Left hindlimb (tissue), 1 donor: ENCODE measurements at places on chromosomes 1 and 21.

DNA sequence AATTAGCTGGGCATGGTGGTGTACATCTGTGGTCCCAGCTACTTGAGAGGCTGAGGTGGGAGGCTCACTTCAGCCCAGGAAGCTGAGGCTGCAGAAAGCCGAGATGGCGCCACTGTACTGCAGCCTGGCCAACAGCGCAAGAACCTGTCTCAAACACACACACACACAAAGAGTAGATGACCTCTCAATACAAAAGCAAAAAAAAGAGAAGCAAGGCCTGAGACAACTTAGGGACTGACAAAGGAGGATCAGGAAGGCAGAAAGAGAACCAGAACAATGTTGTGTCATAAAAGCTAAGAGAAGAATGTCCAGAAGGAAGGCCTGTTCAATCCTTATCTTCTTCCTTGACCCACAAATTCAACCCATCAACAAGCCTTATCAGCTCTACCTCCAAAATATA lies 18.5 kb downstream of the WASF2 start:
- no peak for DNase-seq

DNA sequence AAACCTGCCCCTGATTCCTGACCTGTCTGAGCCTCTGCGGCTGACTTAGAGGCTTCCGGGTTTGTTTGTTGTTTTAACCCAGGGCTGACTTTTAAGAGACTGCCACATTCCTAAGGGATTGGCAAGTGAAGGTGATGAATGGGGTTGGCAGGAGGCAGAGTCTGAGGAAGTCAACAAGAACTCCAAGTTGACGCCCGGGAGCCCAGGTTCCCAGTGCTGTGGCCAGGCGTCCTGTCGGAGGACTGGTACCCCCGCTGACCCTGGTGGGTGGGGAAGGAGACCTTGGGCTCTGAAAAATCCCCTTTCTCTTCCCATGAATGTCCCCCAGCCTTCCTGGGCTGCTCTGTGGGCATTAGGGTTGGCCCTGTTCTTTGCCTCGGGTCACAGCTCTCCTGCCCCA lies 19.7 kb upstream of the EPS8L3 start:
- DNase-seq, result peak; percentile 40

DNA sequence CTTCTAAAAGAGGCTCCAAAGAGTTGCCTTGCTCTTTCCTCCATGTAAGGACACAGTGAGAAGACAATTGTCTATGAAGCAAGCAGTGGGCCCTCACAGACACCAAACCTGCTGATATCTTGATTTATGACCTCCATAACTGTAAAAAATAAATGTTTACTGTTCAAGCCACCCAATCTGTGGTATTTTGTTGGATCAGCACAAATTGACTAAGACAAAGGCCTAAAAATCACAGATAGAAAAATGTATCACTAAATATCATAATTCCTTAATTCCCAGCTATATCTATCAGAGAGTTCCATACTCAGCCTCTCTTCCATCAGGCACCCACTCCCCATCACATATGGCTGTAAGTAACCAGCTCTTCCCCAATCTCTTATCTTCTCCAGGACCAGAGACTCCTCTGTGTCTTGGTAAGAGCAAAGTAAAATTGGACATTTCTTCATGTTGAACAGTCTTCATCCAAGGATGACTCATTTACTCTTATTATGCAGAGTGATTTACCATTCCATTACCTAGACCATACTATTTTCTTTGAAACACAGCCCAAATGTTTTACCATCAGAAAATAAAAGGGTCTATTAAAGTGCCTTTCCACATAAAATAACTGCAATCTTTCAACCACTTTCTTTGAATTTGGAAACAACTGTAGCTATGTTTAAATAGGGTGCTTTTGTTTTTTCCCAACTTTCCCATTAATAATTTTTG lies 503.6 kb downstream of the MRPL39 start:
- no peak for DNase-seq

- DNase-seq, result no peak
Measured at GRCh38 chr1:50109647-50110075, 941 bp downstream of the ELAVL4 start.

DNA sequence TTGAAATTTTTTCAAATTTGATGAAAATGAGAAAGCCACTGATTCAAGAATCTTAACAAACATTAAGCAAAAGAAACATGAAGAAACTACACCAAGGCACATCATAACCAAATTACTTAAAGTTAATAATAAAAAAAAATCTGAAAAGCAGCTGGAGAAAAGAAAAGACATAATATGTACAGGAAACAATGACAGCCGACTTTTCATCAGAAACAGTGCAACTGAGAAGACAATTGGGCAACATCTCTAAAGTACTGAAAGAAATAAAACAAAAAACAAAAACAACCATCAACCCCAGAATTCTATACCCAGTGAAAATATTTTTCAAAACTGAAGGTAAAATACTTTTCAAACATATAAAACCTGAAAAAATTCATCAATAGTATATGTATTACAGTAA lies 73.8 kb upstream of the DMRTA2 start:
- DNase-seq, result no peak

DNA sequence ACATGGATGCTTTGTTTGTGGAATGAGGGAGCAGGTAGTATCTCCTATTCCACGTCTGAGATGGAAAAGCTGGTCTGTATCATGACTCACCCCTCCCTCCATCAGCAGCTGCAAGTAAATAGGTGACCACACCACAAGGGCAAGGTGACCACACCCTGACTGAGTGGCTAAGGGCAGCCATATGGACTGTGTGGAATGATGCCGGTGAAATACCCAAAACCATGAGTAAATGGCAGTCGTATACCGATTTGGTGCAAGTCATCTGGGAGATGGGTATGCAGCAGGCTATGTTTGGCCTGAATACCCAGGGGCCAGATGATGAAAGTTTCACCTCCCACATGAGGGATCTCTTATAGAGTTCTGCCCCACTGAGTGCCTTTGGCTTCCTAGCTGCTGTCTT lies 15.8 kb upstream of the UBE2U start:
- no peak for DNase-seq

- no peak for DNase-seq
Measured at GRCh38 chr1:204978782-204979181, 64.2 kb upstream of the CNTN2 start.

DNA sequence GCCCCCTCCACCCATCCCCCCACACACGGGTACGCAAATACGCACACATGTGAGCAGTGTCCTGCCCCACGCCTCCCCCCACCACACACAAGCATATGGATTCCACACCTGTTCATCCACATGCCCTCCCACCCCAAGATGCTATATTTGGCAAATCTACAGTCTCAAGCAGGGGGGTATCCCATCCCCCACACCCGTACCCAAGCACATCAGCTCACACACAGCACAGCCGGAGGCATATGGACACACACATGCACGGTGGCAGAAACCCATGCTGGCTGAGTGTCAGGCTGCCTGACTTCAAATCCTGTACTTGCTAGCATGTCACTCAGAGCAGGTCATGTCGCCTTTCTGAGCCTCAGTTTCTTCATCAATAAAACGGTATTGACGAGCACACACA lies 10.6 kb downstream of the COL16A1 start:
- no peak for DNase-seq

GRCh38 chr1:18946550-18947381 lies 9.7 kb downstream of the IFFO2 start:
- no peak for DNase-seq

- DNase-seq, result peak; percentile 79
Measured at GRCh38 chr1:36703526-36704208, 221.0 kb upstream of the CSF3R start.

DNA sequence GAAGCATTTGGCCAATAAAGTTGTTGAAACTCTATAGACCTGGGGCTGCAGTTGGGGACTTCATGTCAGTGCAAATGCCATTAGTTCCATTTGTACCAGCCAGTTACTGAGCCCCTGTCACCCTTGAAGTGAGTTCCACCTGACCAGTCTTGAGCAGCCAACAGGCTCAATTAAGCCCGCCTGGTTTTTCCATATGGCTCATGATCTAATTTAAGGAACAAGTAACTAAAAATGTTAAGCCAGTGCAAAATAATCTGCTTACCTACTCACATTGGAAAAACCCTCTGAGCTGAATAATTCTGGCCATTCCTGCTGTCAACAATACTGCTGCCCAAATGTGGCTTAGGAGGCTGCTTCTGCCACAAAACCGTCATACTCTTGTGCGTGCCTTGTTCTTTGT lies 21.6 kb downstream of the NSUN4 start:
- no peak for DNase-seq

GRCh38 chr21:38402795-38403194 lies 95.5 kb downstream of the ERG start:
- DNase-seq, result no peak

- no peak for DNase-seq
Measured at GRCh38 chr1:19325368-19325957, 13.3 kb downstream of the SLC66A1 start.

GRCh38 chr1:6378096-6378746 lies 15.3 kb downstream of the ACOT7 start:
- DNase-seq, result no peak

DNA sequence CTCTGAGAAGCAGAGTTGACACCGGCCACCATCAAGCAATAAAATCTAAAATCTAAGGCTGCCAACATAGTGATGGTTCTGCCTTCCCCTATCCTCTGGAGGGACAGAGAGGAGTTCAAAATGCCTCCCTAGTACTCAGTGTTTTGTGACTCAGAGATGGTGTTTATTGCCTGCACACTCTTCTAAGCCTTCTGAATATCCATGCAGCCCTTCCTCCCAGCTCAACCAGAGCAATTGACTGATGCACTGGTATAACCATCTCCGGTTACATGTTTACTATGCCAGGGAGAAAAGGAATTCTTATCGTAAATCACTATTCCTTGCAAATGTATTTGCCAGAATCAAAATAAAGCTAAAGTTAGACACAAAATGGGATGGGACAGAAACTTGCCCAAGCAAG lies 132.9 kb upstream of the RAB4A start:
- no peak for DNase-seq

DNA sequence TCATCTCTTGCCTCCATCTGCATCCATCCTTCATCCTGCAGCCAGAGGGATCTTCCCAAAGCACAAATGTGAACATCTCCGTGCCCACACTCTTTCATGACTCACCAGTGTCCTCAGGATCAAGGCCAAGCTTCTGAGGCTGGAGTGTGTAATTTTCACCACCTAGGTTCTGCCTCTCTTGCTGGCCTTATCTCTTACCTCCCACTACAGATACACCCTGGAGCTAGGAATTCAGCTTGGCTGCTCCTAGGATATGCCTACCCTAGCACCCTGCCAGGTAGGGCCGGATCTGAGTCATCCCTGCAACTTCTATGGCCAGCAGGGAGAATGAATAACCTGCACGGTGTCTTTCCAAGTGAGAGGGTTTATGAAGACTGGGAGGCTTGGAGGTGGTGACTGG lies 208.7 kb upstream of the CSF3R start:
- no peak for DNase-seq

DNA sequence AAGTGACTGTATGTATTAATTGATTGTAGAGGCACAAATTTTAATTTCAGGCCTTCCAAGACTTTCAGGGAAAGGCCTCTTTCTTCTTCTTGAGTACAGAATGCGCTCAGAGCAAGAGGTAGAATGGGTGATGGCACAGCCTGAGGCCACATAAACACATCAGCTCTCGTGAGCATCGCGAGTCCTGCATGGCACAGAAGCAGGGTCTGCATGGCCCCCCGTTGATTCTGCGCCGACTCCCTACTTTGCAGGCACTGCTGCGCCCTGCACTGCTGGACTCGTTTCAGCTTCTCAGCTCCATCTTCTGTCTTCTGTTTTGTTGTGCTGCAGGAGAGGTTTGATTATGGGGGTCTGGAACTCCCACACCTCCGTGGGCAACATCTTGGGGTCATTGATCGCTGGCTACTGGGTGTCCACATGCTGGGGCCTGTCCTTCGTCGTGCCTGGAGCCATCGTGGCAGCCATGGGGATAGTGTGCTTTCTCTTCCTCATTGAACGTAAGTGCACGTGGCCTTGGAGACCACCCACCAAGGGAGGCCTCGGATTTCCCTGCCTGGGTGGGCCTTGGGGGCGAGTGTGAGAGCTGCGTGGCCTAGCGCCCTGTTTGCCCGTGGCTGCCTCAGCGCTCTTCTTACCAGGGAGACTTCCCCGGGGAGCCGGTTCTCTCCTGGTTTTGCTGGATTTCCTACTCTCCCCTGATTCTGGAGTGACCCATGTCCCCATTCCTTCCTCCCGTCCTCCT lies 29.6 kb downstream of the SLC37A1 start:
- peak; percentile 19 for DNase-seq

DNA sequence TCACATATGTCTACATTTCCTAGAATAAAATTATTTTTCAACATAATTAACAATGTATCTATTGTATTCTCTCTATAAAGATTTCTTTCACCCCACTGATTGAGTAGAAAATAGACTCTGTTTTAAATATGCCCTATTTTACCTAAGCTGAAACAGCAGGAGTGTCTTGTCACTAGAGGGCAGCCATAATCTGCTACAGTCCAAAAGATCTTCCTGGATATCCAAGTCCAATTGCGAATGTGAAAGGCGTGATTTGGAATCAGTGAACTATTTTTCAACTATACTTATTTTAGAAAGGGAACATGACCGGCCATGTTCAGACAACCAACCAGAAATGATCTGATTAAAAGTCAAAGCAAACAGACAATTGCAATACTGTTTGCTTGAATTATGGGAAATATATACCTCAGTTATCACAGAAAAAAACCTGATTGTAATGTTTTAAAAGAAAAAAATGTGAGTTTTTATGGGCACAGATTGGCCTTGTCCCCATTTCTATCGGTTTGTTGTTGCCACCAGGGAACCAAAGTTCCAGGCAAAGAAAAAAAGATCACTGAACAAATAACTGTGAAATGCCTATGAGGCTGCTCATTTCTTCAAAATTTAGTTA lies 1211.0 kb upstream of the ADGRL4 start:
- no peak for DNase-seq

- no peak for DNase-seq
Measured at GRCh38 chr1:91540910-91541309, 40.3 kb downstream of the CDC7 start.

GRCh38 chr1:10374442-10374860 lies 24.4 kb upstream of the PGD start:
- no peak for DNase-seq

DNA sequence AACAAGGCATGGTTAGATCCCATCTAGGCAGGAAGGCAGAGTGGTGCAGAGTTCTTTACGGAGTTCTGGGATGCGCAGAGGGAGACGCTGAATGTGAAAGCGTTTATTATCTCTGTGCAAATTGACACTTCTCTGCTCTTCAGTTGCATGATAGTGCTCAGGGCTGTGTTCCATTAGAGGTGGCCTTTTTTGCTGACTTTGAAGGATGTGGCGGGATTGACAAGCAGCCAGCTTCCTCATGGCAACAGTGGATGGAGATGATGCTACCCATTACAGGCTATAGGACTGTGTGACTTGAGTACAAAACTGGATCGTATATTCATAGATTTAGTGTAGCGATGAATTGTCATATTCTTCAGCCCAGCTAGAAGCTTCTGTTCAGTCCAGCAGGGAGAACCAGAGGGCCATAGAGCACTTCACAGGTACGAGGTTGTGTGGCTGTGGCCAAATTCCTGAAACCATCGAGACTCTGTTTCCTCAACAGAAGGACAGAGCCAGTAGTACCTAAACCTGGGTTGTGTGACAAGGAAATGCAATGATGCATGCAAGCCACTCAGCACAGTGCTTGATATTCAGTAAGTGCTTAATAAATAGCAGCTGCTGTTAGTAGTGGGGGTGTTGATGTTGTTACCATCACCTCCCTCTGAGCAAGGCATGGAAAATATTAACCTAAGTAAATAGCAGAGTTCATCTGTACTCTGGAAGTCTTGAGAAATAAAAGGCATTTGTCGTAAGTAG lies 430.0 kb upstream of the KAZN start:
- no peak for DNase-seq

- no peak for DNase-seq
Measured at GRCh38 chr21:39263372-39263771, 50.1 kb downstream of the BRWD1 start.
